Endothelial cell of umbilical vein (primary cell): ENCODE measurements at places on chromosomes 5 and 9. TPM values are rescaled to one million over a fixed set of nuclear protein-coding genes. Genes with fewer than 3 reads are reported as not detected.
A peak's percentile ranks its signal among the peaks of the same experiment; 100 is the strongest.

- H3K27ac ChIP-seq = no peak overlapping the region
- peaks cover 11% of the 10 kb centered on the region for H3K4me1 ChIP-seq
- H3K36me3 ChIP-seq = no peaks in the 10 kb centered on the region
- H3K27me3 ChIP-seq = no peaks in the 10 kb centered on the region
- no peak for DNase-seq
- H3K4me3 ChIP-seq = no peak overlapping the region
Measured at GRCh38 chr5:106312360-106312759, 1358.4 kb downstream of the EFNA5 start.

- peak overlapping the region; percentile 50 for H3K27ac ChIP-seq
- DNase-seq = peak; percentile 95
- H3K4me3 ChIP-seq = no peak overlapping the region
- no peaks in the 10 kb centered on the region for H3K27me3 ChIP-seq
Measured at GRCh38 chr9:130962418-130963316, 23.6 kb upstream of the FIBCD1 start.

DNA sequence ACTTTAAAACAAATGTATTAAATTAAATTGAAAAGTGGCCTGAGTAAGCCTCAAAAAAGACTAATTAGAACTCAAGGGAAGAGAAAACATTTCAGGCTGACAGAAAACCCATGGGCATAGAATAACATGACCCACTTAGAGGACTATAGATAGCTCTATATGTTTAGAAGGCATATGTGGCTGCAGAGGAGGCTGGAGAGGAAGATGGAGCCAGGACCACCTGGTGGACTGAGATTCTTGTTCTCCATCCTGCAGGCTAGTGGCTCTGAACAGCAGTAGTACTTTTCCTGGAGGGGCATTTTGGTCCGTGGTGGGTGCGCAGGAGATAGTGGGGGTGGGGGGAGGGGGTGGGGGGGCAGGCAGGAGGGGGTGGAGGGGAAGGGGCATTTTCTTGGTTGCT lies 10.3 kb upstream of the NPR2 start:
- no peak for DNase-seq
- no peak overlapping the region for H3K4me3 ChIP-seq
- no peaks in the 10 kb centered on the region for H3K27me3 ChIP-seq
- H3K4me1 ChIP-seq = peaks cover 1% of the 10 kb centered on the region

DNA sequence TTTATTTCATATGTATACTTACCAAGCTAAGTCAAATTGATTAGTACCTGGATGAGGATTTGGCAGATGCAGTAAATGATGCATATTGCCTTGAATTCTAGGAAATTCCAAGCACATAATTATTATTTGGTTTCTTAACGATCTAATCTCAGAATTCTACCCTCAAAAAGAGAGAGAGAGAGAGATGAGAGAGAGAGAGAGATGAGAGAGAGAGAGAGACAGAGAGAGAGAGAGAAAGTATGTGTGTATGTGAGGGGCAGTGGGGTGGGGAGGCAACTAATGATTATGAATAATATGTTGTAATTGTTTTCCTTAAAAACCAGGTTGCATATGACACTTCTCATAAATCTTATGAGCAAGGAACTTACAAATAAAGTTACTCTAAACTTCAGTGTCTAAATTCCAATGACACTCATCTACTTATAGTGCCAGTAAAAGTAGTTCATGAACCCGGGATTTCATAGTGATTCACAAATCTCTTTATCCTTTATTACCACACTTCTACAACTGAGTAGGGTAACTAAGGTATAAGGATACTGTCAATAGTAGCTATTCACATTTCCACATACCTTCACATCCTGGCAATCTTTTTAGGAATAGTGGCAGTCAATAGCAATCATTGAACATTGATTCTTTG lies 60.5 kb upstream of the EDIL3 start:
- H3K4me1 ChIP-seq = no peaks in the 10 kb centered on the region
- H3K27me3 ChIP-seq = no peaks in the 10 kb centered on the region
- H3K4me3 ChIP-seq = no peak overlapping the region
- H3K27ac ChIP-seq = no peak overlapping the region
- H3K36me3 ChIP-seq = no peaks in the 10 kb centered on the region

DNA sequence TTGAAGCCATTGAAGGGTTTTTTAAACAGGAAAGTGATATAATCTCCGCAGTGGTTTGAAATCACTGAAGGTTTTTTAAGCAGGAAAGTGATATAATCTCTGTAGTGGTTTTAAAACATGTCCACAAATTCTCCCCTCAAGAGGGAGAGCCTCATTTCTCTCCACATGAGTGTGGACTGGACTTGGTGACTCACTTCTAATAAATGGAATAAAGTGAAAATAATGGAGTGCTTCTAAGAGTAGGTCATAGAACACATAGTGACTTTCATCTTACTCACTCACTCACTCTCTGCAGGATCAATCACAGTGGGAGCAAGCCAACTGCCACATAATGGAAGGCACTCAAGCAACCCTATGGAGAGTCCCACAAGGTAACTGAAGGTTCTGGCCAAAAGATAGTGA lies 12.0 kb downstream of the CTNNAL1 start:
- peak; percentile 62 for DNase-seq
- H3K4me1 ChIP-seq = peaks cover 18% of the 10 kb centered on the region
- H3K36me3 ChIP-seq = no peaks in the 10 kb centered on the region

DNA sequence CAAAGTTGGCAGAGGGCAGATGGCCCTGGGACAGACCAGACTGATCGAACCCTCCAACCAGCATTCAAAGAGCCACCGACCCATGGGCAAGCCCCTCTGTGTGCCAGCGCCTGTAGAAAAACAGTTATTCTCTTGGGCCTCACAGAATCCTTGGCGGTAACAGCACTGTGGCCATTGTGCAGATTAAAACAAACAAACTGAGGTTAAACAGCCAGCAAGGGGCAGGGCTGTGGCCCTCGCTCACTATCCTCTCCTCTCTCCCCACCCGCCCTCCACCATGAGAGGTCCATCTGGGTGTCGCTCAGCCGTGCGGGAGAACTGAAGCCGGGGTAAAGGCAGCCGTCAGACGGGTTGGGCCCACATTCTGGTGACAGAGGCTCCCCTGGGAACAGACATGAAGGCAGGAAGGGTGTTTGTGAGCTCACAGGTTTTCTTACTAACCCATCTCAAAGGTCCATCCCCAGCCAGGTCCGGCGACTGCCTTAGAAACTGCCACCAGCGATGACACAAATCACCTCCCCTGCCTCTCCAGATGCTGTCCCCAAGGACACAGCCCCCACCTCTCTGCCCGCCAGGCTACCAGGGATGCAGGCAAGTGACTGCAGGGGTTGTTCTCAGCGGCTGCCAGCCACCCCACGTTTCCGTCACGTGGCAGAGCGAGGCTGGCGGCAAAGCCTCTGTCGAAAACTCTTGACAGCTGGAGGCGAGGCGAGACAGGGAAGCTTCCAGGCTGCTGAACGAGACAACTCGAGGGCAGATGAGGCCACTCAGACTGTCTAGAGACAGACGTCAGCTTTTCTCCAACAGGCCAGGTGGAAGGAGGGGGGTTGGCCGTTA lies 75.8 kb upstream of the SARDH start:
- no peak overlapping the region for H3K27ac ChIP-seq
- no peaks in the 10 kb centered on the region for H3K4me1 ChIP-seq
- H3K36me3 ChIP-seq = no peaks in the 10 kb centered on the region
- no peak for DNase-seq
- no peaks in the 10 kb centered on the region for H3K27me3 ChIP-seq

Gene TTF1
- total RNA-seq = 12.0 and 13.8 TPM in 2 replicates

Gene WHRN
- 0.69 and 1.1 TPM in 2 replicates for total RNA-seq

Gene AQP7
- total RNA-seq = 2.3 and 3.7 TPM in 2 replicates

Gene KCNV2
- total RNA-seq = not detected in 2 replicates
